ENCODE measurements at places on chromosomes 5 and 9.

GRCh38 chr5:150801117-150801927, 22.8 kb downstream of the SMIM3 start:
- no peak for DNase-seq

DNA sequence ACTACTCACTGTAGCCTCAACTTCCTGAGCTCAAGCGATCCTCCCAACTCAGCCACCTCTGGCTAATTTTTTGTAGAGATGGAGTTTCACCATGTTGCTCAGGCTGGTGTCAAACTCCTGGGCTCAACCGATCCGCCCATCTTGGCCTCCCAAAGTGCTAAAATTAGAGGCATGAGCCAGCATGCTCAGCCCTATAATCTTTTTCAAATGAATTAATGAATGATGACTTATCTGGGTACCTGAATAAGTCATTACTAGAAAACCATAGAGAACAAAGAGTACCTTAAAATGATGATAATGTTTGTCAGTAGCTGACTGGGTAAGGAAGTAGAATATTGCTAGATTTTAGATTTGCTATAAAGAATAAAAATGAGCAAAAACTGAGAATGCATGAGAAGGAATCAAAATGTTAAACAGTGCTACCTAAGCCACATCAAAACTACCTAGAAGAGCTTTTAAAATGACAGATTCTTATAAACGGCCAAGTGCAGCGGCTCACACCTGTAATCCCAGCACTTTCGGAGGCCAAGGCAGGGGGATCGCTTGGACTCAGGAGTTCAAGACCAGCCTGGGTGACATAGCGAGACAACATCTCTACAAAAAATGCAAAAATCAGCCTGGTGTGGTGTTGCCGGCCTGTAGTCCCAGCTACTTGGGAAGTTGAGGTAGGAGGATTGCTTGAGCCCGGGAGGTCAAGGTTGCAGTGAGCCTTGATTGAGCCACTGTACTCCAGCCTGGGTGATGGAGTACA, 13.6 kb downstream of the FNBP1 start:
- peak; percentile 37 for DNase-seq

- DNase-seq: no peak
Observed at GRCh38 chr5:29414681-29415080, 1778.8 kb upstream of the CDH6 start.

GRCh38 chr5:38541174-38541725, 15.2 kb downstream of the LIFR start:
- no peak for DNase-seq

- DNase-seq: no peak
Observed at GRCh38 chr5:1056611-1057484, 48.2 kb downstream of the NKD2 start.

- no peak for DNase-seq
Observed at GRCh38 chr5:181218795-181219124, 4.3 kb upstream of the TRIM41 start.

GRCh38 chr5:99004960-99005359, 76.2 kb upstream of the CHD1 start:
- no peak for DNase-seq

DNA sequence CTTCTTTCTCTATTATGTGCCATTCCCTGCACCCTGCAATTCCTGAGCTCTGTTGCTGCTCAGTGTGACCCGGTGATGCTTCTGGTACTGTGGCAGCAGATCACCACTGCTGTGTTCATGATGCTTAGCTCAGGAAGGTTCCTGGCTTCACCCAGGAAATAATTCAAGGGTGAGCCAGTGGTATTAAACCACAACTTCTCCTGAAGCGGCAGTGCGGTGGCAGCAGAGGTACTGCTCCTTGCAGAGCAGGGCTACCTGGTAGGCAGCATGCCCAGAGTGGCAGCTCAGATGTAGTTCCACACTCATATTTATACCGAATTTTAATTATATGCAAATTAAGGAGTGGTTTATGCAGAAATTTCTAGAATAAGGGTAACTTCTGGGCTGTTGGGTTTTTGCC, 213.8 kb upstream of the ZNF608 start:
- no peak for DNase-seq

DNA sequence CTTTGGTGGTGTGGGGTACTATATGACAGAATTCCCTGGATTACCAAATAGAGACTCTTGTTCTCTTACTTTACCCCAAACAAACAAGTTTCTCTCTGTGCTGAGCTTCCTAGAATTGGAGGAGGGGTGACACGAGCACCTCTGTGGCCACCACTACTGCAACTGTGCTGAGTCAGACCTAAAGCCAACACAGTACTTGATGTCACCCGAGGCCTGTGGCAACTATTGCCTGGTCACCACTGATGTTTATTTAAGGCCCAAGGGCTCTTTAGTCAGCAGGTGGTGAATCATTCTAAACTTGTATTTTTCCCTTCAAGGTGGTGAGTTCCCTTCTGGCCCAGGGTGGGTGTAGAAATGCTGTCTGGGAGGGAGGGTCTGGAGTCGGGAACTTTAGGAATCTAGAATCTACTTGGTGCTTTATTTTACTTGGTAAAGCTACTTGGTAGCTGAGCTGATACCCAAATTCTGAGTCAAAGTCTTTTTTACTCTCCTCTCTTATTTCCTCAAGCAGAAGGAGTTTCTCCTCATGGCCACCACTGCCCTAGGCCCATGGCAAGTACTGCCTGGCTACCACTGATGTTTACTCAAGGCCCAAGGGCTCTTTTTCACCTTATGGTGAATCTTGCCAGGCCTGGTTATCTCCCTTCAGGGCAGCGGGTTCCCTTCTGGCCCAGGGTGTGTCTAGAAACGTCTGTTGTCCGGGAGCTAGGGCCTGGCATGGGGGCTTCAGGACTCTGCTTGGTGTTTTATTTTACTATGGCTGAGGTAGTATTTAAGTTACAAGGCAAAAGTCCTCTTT, 9.8 kb downstream of the LURAP1L start:
- DNase-seq: no peak

- DNase-seq: no peak
Observed at GRCh38 chr5:62742207-62742606, 163.6 kb downstream of the LRRC70 start.

- no peak for DNase-seq
Observed at GRCh38 chr5:160181965-160182622, 47.2 kb upstream of the FABP6 start.

DNA sequence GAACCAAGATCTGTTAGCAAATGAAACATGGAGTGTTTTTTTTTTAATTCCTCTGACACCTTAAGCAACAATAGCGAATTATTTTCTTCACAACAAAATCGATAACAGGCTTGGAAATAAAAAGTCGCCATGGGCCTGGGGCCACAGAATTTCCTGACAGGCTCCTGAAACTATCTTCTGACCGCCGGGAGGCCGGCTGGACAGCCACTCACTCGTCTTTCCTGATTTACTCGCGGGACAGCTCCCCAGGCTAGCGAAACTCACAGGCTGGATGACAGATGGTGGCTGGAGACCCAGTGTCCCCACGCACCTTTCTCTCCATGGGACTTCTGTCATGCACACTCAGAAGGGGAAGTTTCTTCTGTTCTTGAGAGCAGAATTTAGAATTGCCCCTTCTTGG, 143.3 kb upstream of the IRX2 start:
- no peak for DNase-seq

DNA sequence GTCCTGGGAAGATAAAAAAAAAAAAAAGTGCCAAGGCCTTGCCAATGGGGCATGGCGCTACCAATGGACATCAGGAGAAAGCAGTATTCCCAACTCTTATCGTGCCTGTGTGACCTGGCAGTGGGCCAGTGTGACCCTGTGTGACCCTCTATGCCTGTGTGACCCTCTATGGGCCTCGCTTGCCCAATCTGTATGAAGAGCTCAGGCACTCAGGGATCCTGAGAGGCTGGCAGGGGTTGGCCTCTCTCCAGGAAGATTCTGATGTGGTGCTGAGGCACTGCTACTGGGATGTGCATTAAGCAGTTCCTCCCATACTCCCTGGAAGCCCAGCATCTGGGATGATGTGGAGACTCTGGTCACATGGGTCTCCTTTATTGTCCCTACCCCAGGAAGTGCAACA, 179.2 kb downstream of the MACROH2A1 start:
- DNase-seq: no peak

DNA sequence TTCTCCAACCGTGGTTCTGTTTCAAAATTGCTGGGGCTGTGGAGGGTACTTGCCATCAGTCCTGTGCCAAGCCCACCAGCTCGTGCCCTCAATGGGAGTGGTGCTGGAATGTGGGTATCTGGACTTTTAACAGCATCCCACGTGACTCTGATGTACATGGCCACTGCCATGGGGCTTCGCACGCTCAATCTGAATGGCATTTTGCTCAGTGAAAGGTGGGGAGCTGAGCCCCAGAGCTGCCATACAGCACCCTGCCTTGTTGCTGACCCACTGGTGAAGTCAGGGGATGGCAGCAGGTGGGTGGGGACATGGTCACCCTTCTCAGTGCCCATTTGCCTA, 16.6 kb upstream of the SYNPO start:
- DNase-seq: no peak

GRCh38 chr5:65334077-65334476, 147.6 kb downstream of the ADAMTS6 start:
- no peak for DNase-seq

DNA sequence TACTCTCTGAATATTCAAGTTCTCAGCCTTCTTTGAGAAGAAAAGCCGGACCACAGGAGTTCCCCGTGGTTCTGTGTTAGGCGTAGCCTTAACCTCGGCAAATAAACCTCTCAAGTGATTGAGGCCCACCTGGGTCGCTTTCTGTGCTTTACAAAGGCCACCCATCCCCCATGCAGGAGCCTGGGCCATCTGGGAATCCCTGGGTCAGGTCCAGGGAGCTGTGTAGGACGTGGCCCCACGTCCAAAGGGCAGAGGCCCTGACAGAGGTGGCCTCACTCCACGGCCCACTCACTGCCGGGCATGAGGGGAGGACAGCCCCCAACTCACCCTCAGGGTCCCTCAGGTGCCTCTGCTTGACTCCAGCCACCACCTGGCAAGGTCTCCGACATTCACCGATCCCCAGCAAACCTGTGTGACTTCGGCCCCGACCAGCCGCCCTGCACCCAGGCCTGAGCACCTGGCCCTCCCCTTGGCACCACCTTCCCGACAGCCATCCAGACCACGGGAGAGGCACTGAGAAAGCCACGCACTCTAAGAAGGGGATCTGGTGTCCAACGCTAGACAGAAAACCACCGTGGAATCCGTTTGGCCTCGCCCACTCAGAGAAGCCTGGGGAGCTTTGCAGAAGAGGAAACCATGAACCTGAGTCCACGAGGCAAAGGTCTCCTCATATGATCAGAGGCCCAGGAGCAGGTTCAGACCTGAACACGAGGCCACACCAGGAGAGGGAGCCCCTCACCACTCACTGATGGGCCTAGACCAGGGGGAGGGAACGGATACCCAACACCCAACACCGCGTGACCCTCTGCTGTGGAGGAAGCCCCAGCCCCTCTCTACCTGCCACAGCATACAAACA, 4.5 kb downstream of the SLC12A7 start:
- no peak for DNase-seq

- no peak for DNase-seq
Observed at GRCh38 chr5:150056075-150056443, 30.3 kb downstream of the CSF1R start.

GRCh38 chr9:129548571-129549135, 72.2 kb downstream of the C9orf50 start:
- DNase-seq: no peak

DNA sequence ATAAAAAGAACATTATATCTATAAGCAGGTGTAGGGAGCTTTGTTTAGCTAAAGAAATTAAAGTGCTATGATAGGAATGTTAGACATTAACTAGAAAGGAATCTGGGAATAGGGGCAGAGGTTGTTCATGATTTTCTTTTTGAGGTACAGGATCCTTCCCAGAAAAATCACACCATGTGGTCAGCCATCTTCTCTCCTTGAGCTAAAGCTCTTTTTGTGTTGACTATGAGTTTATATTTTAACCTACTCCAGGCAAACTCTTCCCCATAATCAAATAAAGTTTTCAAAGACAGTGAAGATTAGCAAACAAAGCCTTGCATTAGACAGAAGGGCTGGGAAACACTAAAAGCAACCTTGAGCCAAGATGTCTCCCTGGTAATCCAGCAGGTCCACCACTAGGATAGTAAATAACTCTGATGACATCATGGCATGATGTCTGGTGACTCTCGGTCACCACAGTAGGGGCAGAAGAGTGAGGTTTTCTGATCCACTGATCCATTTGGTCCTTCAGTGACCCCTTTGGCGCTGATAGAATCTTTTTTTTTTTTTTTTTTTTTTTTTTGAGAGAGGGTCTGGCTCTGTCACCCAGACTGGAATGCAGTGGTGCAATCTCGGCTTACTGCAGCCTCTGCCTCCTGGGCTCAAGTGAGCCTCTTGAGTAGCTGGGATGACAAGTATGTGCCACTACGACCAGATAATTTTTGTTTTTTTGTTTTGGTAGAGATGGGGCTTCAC, 30.6 kb upstream of the IL6ST start:
- DNase-seq: no peak

GRCh38 chr9:120985819-120986222, 59.2 kb upstream of the TRAF1 start:
- no peak for DNase-seq

DNA sequence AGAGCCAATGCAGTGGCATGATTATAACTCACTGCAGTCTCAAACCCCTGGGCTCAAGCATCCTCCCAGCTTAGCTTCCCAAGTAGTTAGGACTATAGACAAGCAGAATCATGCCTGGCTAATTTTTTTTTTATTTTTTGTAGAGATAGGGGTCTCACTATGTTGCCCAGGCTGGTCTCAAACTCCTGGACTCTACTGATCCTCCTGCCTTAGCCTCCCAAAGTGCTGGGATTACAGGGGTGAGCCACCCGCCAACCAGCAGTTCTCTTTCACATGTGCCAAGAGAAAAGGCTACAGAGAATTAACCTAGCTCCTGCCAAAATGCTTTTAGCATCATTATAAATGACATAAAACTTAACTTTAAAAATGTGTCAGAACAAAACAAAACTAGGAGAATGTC, 8.1 kb downstream of the AK3 start:
- DNase-seq: no peak

- no peak for DNase-seq
Observed at GRCh38 chr5:115978779-115979178, 16.5 kb downstream of the LVRN start.

- DNase-seq: no peak
Observed at GRCh38 chr5:80122579-80122978, 87.4 kb downstream of the THBS4 start.

GRCh38 chr9:132878695-132879456, at the start of gene SPACA9:
SPACA9 (plus strand) TSS chr9:132878898; CDS start chr9:132883948, 5,050 bp downstream.
- DNase-seq: peak; percentile 22

- DNase-seq: no peak
Observed at GRCh38 chr5:68834491-68834981, 259.3 kb upstream of the SLC30A5 start.

GRCh38 chr5:149279661-149280060, 8.0 kb downstream of the AFAP1L1 start:
- no peak for DNase-seq

- DNase-seq: no peak
Observed at GRCh38 chr9:109437286-109437685, 60.8 kb downstream of the PTPN3 start.

DNA sequence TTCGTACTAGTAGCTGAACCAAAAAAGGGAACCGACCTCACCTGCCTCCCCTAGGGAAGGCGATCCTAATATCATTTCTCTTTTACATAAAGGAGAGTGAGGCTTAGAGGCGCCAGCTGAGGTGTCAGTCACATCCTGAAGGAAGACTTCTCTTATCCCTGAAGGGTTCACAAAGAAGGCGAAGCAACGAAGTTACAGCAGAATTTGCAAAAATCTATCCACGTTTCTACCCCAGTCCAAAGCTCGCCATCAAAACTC, 598 bp upstream of the KIAA1191 start:
- DNase-seq: no peak
